ENCODE measurements at places on chromosomes 4 and X. TPM values are rescaled to one million over a fixed set of nuclear protein-coding genes. Genes with fewer than 3 reads are reported as not detected.

The LUZP4 gene
- polyA plus RNA-seq: not detected

The RHOXF1 gene
- 0.24 TPM for polyA plus RNA-seq

The COPS4 gene
- 9.8 TPM for polyA plus RNA-seq

The GRID2 gene
- 0.02 TPM for polyA plus RNA-seq

The GABRG1 gene
- 0.02 TPM for polyA plus RNA-seq

The GK gene
- polyA plus RNA-seq: 6.9 TPM

The CENPC gene
- 4.7 TPM for polyA plus RNA-seq

The EDA2R gene
- 0.35 TPM for polyA plus RNA-seq

The F8A2 gene
- not detected for polyA plus RNA-seq

The ERAS gene
- polyA plus RNA-seq: 0.10 TPM

The MBNL3 gene
- polyA plus RNA-seq: 3.4 TPM

The RNF128 gene
- 3.3 TPM for polyA plus RNA-seq

The FGFBP1 gene
- 533 TPM for polyA plus RNA-seq

The BEND2 gene
- polyA plus RNA-seq: not detected

The CDS1 gene
- 21.2 TPM for polyA plus RNA-seq

The SOD3 gene
- 21.1 TPM for polyA plus RNA-seq

The ZNF630 gene
- 1.5 TPM for polyA plus RNA-seq

The ERCC6L gene
- 1.1 TPM for polyA plus RNA-seq

The RPL10 gene
- polyA plus RNA-seq: 4,750 TPM

The CSAG1 gene
- not detected for polyA plus RNA-seq

The FGFR3 gene
- 97.6 TPM for polyA plus RNA-seq

The DCAF8L2 gene
- not detected for polyA plus RNA-seq

The ARAF gene
- 20.9 TPM for polyA plus RNA-seq

The POF1B gene
- polyA plus RNA-seq: 25.4 TPM

The MAGEB17 gene
- polyA plus RNA-seq: 0.08 TPM

The AFP gene
- not detected for polyA plus RNA-seq

The DDX53 gene
- not detected for polyA plus RNA-seq

The ZAR1 gene
- polyA plus RNA-seq: not detected

The GPC4 gene
- polyA plus RNA-seq: 1.6 TPM

The GNRHR gene
- polyA plus RNA-seq: 0.22 TPM

The RASGEF1B gene
- polyA plus RNA-seq: 7.4 TPM

The RASSF6 gene
- 1.6 TPM for polyA plus RNA-seq

The SLC10A4 gene
- polyA plus RNA-seq: 0.07 TPM

The SLC49A3 gene
- 7.2 TPM for polyA plus RNA-seq

The CXCL11 gene
- polyA plus RNA-seq: not detected

The TCEANC gene
- polyA plus RNA-seq: 0.85 TPM

The LRCH2 gene
- polyA plus RNA-seq: 0.35 TPM

The XAGE1B gene
- not detected for polyA plus RNA-seq

The PASD1 gene
- polyA plus RNA-seq: not detected

The KDR gene
- polyA plus RNA-seq: 1.2 TPM

The DSPP gene
- polyA plus RNA-seq: not detected

The CXorf49 gene
- not detected for polyA plus RNA-seq
